ENCODE measurements at places on chromosomes 1 and 21.

DNA sequence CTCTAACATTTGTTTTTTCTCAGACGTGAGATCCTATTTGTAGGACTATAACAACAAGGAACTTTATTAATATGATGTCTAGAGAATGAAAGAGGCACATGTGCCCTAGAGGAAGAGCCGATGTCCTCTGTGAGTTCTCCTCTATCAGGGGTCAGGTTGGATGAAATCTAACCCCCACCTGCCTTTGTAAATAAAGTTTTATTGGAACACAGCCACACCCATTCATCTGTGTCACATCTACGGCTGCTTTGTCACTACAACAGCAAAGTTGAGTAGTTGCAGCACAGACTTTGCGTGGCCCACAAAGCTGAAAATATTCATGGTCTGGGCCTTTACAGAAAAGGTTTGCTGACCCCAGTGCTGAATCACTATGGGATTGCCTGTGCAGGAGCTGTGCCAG is 571 bp upstream of the CAPN9 start:
- no peak for DNase-seq

GRCh38 chr1:115246526-115246925 is 91.5 kb downstream of the NGF start:
- no peak for DNase-seq

DNA sequence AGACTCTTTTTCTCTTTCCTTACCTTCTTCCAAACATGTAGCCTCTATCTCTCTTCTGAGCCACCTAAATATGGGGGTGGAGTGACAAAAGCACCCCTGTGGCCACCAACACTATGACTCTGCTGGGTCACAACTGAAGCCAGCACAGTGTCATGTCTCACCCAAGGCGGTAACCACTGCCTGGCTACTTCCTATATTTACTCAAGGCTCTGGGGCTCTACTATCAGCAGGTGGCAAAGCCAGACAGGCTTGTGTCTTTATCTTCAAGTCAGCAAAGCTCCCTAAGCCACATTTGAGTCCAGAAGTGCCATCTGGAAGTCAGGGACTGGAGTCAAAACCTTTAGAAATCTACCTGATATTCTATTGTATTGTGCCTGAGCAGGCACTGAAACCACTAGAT is 1515.2 kb downstream of the PLA2G4A start:
- no peak for DNase-seq

GRCh38 chr1:237913345-237913744 is 22.6 kb upstream of the ZP4 start:
- no peak for DNase-seq

DNA sequence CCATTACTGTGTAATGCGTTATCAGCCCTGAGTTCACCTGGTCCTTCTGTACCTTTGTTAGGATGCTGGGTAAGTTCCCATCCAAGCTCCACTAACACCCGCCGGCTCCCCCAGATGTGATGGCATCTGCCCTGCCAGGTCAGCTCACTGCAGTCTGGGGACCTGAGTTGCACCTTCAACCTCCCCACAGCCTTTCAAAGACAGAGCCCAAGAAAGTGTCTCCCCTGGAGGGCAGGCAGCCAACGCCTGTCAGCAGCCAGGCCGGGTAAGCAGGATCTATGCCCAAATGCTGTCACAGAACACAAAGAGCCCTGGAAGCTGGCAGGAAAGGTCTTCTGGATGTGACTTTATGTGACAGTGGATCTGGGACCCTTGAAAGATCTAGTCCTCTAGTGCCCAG is 13.7 kb downstream of the MRAP start:
- DNase-seq, result no peak

DNA sequence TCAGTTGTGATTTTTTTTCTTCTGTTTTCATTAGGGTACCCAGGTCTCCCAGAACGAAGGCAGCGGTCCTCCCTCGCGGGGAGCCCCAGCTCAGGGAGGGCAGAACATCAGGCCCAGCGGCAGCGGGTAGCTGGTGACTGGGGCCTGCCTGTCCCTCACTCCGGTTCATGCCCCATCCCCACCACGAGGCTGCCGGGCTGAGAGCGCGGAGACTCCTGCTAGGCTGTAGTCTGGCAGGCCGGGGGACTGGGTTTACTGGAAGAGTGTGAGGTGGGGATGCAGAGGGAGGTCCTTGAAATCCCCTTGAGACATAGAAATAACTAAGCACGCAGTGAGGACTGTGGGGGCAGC is 10.5 kb downstream of the BRINP2 start:
- no peak for DNase-seq

DNA sequence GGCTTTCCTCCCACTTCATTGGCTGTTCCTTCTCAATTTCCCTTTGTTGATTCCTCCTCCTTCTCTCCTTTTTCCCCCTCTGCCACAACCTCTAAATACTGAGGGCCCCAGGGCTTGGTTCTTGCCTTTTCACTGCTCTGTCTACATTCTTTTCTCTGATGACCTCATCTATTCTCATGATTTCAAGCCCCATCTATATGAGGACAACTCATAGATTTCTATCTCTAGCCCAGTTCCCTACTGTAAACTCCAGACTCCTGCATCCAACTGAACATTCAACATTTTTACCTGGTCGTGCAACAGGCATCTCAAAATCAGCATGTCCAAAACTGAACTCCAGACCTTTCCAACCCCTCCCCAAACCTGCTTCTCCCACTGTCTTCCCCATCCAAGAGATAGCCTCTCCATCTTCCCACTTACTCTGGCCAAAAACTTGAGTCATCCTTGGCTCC is 11.5 kb upstream of the SLC9A1 start:
- DNase-seq, result no peak

GRCh38 chr1:47436979-47437446 is 831 bp upstream of the FOXD2 start:
- no peak for DNase-seq

- no peak for DNase-seq
Observed at GRCh38 chr1:224635356-224635755, 19.2 kb downstream of the CNIH3 start.

GRCh38 chr1:157781048-157781447 is 4.1 kb upstream of the FCRL2 start:
- DNase-seq, result no peak

Data from NCI-H510A (cell line).